ENCODE measurements at places on chromosomes 6 and 20.

DNA sequence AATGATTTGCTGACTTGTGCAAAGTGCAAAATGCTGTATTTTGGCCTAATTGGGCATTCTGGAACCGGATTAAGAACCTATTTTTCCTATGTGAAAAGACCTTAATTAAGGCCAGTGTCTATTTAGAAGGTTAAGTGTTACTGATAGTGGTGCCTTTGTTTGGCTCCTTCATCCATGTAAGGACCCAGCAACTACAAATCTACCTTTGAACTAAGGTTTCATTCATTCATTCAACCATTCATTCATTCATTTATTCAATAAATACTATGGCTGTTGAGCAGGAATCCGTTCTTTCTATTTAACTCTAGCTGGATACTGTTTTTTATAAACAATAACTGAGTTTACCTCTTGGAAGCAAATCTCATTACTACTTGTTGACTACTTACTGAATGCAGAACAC is 33.6 kb downstream of the MAPK14 start:
- no peak for DNase-seq

DNA sequence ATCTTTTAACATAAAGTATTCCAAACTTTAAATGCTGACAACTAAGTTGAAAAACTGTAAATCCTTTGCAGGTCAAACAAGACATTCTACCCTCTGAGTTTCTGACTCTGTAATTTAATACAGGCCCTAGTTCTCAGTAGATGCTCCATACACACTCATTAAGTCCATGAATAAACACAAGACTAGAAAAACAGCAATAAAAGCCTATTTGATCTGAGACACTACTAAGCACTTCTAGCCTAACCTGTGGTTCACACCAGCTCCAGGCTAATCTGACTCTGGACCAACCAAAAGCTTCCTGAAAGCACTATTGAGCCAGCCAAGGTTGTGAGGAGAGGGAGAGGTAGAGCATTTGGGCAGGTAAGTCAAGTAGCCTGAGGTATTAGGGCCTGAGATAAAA is 103.9 kb downstream of the EPM2A start:
- DNase-seq, result no peak

- DNase-seq, result no peak
These were observed 1.9 kb downstream of the GINM1 start for GRCh38 chr6:149567945-149568585.

DNA sequence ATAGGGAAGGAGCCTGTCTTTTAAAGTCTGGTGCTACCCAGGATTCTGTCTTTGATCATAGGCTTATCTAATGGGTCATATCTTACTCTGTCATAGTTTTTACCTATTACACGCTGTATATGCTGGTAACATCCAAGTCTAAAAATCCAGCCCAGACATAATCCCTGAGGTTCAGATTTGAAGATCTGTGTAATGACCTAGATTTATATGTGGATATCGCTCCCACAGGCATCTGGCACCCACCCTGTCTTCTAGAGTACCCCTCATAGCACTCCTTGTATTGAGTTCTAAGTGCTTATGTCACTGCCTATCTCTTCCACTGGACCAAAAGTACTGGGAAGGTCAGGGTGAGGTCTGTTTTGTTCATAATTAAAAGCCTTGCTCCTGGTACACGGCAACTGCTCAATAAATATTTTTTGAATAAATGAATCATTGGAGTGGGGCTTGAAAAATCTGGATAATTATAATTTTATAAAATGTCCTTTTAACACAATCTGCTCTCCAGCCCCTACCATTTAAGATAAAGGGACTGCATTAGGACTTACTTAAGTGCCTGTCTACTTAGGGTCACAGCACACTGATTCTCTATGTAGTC is 136.4 kb downstream of the FUT9 start:
- DNase-seq, result no peak

DNA sequence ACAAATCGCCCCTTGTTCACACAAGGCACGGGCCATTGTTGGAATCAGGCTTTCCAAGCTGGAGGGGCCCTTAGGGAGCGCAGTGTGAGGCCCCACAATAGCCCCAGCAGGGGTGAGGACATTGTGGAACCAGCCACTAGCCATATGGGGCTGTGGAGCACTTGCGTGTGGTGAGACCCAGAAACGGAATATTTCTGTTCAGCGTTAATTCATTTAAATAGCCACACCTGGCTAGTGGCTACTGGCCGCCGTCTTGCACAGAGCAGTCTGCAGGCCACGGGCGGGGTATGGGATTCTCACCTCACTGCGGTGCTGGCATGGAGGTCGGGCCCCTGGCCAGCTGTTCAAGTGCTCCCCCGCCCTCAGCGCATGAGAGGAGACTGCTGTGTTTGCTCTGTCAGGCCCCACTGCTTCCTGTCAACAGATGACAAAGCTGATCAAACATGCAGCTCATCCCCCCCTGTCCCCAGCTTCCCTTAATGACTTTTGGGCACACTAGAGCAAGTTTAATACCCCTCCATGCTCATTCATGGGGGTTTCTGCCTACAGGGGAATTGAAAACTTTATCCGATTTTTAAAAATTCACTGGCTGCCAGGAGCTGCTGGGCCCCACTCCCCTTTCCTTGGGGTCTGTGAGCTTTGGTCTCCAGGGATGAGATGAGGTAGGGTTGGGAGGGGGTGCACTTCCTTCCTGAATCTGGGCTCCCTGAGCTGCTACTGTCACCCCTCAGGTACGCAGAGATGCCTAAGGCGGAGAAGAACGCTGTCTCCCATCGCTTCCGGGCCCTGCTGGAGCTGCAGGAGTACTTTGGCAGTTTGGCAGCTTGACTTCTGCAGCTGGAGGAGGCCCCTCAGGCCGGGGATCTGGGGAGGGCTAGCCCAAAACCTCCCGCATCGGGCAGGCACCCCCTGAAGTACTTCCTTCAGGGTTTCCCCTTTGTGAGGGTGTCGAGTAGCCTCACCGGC is 13.6 kb downstream of the ITPA start:
- DNase-seq, result no peak

DNA sequence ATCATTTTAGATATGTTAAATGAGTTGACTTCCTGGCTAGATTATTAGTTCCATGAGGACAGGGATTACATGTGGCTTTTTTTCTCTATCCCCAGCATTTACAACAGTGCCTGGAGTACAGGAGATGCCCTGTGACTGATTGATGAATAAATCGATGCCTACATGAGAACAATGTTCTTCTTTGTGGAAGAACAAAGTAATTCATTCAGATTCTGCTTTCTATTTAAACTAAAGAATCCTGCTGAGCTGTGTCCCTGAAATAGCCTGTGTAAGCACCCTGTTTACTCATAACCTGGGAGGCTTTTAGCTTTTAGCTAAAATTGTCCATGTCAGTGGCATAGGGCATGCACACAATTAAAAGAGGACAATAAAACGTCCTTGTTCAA is 125.1 kb upstream of the BTBD3 start:
- DNase-seq, result no peak

All from substantia nigra (tissue), 51 donors.